Renal pelvis (tissue), 12 donors: ENCODE measurements at places on chromosomes 1 and 21. TPM values are rescaled to one million over a fixed set of nuclear protein-coding genes. Genes with fewer than 3 reads are reported as not detected.

Gene KRTAP12-2
- polyA plus RNA-seq = not detected

Gene NPL
- 9.1 TPM for polyA plus RNA-seq

Gene CFHR5
- polyA plus RNA-seq = not detected

Gene ALPL
- polyA plus RNA-seq = 49.3 TPM

Gene FCRL6
- polyA plus RNA-seq = 0.33 TPM

Gene NDUFV3
- 32.5 TPM for polyA plus RNA-seq

Gene AMY1B
- 0.40 TPM for polyA plus RNA-seq

Gene DDAH1
- polyA plus RNA-seq = 116 TPM

Gene CLIC6
- 2.7 TPM for polyA plus RNA-seq

Gene KIF14
- 6.0 TPM for polyA plus RNA-seq

Gene C1orf141
- polyA plus RNA-seq = 0.35 TPM

Gene SPRR1A
- polyA plus RNA-seq = not detected

Gene NTMT2
- polyA plus RNA-seq = not detected

Gene VWA5B1
- polyA plus RNA-seq = 3.3 TPM

Gene CA6
- polyA plus RNA-seq = not detected

Gene SETDB1
- polyA plus RNA-seq = 69.0 TPM

Gene RNF11
- polyA plus RNA-seq = 119 TPM

Gene LCE3E
- polyA plus RNA-seq = not detected

Gene BGLAP
- 8.0 TPM for polyA plus RNA-seq

Gene CYP4Z1
- 0.42 TPM for polyA plus RNA-seq

Gene KPRP
- not detected for polyA plus RNA-seq

Gene ACTL8
- polyA plus RNA-seq = not detected

Gene TMEM69
- polyA plus RNA-seq = 51.0 TPM

Gene PPM1J
- polyA plus RNA-seq = 2.0 TPM

Gene C1orf167
- polyA plus RNA-seq = not detected

Gene CNKSR1
- 25.6 TPM for polyA plus RNA-seq

Gene MEGF6
- polyA plus RNA-seq = 15.0 TPM

Gene SERPINC1
- polyA plus RNA-seq = not detected

Gene CCDC27
- 0.30 TPM for polyA plus RNA-seq

Gene ZC3H12A
- polyA plus RNA-seq = 2.6 TPM

Gene OR2AK2
- polyA plus RNA-seq = not detected

Gene LPAR3
- polyA plus RNA-seq = 0.87 TPM

Gene PRKAA2
- polyA plus RNA-seq = 23.9 TPM

Gene ZNF695
- 5.0 TPM for polyA plus RNA-seq

Gene PRAMEF6
- polyA plus RNA-seq = not detected

Gene TMEM125
- polyA plus RNA-seq = 16.6 TPM

Gene TEDDM1
- polyA plus RNA-seq = 0.22 TPM

Gene CYB5RL
- polyA plus RNA-seq = 8.5 TPM

Gene RAB7B
- 2.5 TPM for polyA plus RNA-seq

Gene TRNP1
- 5.5 TPM for polyA plus RNA-seq

Gene B3GALT2
- polyA plus RNA-seq = 12.8 TPM

Gene TRIM17
- 7.8 TPM for polyA plus RNA-seq

Gene TGFB2
- polyA plus RNA-seq = 8.5 TPM

Gene CCT3
- 297 TPM for polyA plus RNA-seq

Gene KISS1
- polyA plus RNA-seq = 0.81 TPM

Gene CD1C
- polyA plus RNA-seq = 0.87 TPM

Gene CELA2A
- 0.14 TPM for polyA plus RNA-seq

Gene SF3B4
- 82.8 TPM for polyA plus RNA-seq

Gene PHACTR4
- 75.0 TPM for polyA plus RNA-seq

Gene KCNT2
- 9.8 TPM for polyA plus RNA-seq
